ENCODE measurements at places on chromosomes 13 and 19. TPM values are rescaled to one million over a fixed set of nuclear protein-coding genes. Genes with fewer than 3 reads are reported as not detected.

- DNase-seq, result peak; percentile 40
Measured at GRCh38 chr19:41646589-41647204, 19.8 kb upstream of the CEACAM4 start.

DNA sequence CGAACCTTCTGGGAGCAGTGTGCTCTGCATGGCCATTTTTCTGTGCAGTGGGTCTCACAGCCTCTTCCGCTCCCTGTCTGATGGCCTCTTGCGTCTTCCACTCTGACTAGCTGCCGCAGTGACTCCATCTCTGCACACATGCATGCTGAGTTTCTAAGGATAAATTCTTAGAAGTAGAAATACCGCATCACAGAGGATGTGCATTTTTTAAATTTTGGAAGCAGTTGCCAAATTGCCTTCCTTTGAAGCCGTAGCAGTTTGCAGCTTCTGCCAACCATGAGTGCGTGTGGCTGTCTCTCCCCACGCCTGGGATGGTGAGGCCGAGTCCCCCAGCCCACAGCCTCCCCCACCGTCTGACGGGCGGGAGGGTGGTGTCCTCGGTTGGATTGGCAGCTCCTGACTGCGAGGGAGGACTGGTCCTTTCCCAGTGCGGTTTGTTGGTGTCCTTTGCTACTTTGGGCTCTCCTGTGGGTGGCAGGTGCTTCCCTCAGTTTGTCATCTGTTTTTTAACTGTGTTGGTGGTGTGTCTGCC lies 9.8 kb downstream of the FZR1 start:
- no peak for DNase-seq

DNA sequence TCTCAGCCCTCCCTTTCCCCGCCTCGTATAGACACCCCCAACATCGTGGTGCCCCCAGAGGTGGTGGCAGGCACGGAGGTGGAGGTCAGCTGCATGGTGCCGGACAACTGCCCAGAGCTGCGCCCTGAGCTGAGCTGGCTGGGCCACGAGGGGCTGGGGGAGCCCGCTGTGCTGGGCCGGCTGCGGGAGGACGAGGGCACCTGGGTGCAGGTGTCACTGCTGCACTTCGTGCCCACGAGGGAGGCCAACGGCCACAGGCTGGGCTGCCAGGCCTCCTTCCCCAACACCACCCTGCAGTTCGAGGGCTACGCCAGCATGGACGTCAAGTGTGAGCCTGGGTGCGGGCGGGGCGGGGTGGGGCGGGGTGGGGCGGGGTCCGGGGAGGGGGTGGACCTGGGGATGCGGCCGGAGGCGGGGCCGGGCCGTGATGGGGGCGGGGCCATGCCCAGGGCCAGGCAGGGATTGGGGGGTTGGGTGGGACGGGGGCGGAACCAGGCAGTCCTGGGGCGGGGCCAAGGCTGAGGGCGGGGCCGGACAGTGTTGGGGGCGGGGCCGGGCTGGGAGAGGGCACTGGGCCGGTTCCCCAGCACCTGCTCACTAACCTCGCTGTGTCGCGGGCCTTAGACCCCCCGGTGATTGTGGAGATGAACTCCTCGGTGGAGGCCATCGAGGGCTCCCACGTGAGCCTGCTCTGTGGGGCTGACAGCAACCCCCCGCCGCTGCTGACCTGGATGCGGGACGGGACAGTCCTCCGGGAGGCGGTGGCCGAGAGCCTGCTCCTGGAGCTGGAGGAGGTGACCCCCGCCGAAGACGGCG lies 7.8 kb downstream of the MAG start:
- no peak for DNase-seq

GRCh38 chr13:31301119-31301518 lies 101.3 kb downstream of the B3GLCT start:
- DNase-seq, result no peak

DNA sequence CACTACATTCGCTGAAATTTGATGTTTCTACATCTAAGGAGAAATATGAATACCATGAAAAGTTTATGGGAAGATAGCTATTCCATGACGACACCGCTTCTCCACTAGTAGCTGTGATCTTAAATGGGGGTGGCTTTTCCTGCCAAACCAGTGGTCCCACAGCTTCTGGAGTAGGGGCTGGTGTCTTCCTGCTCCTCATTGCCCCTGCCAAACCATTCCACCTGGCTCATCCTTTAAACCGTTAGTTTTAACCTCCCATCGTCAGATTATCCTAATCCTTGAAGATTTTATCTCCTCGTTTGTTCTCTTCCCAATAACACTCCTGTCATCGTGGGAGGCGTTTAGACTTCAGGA lies 568 bp upstream of the ZNF230 start:
- no peak for DNase-seq

GRCh38 chr13:27182844-27183497 lies 11.4 kb upstream of the USP12 start:
- DNase-seq, result no peak

GRCh38 chr19:43690890-43691289 lies 20.9 kb upstream of the PLAUR start:
- DNase-seq, result no peak

Gene MYH14
- total RNA-seq, result not detected

Gene SIGLEC6
- 0.29 TPM for total RNA-seq

Gene C13orf46
- 2.2 TPM for total RNA-seq

Gene ZSCAN5A
- total RNA-seq, result 8.2 TPM

Gene PRODH2
- total RNA-seq, result not detected

Gene ADGRE2
- total RNA-seq, result 0.21 TPM

Gene PLK5
- not detected for total RNA-seq

Gene PROZ
- not detected for total RNA-seq

Gene KCNRG
- total RNA-seq, result 0.18 TPM

All from activated CD8-positive, alpha-beta T cell treated with anti-CD3 and anti-CD28 coated beads, Interleukin-2, amount 10 ng/mL, durations not matched to agents 7 days and 5 days (primary cell).